Sigmoid colon (tissue), 7 donors: ENCODE measurements at places on chromosomes 11 and 22. TPM values are rescaled to one million over a fixed set of nuclear protein-coding genes. Genes with fewer than 3 reads are reported as not detected.

The HEPN1 gene
- total RNA-seq, result not detected

The BAIAP2L2 gene
- 0.71 TPM for total RNA-seq

The SLC7A4 gene
- 0.41 TPM for total RNA-seq

The NCAM1 gene
- total RNA-seq, result 124 TPM

The HORMAD2 gene
- not detected for total RNA-seq

The PARVA gene
- total RNA-seq, result 129 TPM

The SLC43A3 gene
- 28.5 TPM for total RNA-seq

- H3K4me3 ChIP-seq, result no peak overlapping the region
- H3K4me1 ChIP-seq, result peaks cover 57% of the 10 kb centered on the region
- peak overlapping the region; percentile 88 for H3K27ac ChIP-seq
- H3K36me3 ChIP-seq, result no peaks in the 10 kb centered on the region
- peak; percentile 96 for DNase-seq
- no peaks in the 10 kb centered on the region for H3K27me3 ChIP-seq
Observed at GRCh38 chr11:2888266-2888968, 2.8 kb upstream of the CDKN1C start.

- no peak overlapping the region for H3K27ac ChIP-seq
- H3K36me3 ChIP-seq, result no peaks in the 10 kb centered on the region
- no peaks in the 10 kb centered on the region for H3K27me3 ChIP-seq
- no peaks in the 10 kb centered on the region for H3K4me1 ChIP-seq
- H3K4me3 ChIP-seq, result no peak overlapping the region
Observed at GRCh38 chr11:117901601-117902000, 25.1 kb upstream of the FXYD6 start.

GRCh38 chr11:10497371-10498021 lies 42.4 kb downstream of the AMPD3 start:
- H3K27ac ChIP-seq, result no peak overlapping the region
- DNase-seq, result peak; percentile 73
- no peaks in the 10 kb centered on the region for H3K4me1 ChIP-seq
- no peaks in the 10 kb centered on the region for H3K36me3 ChIP-seq
- H3K4me3 ChIP-seq, result no peak overlapping the region
- H3K27me3 ChIP-seq, result no peaks in the 10 kb centered on the region

- no peak overlapping the region for H3K4me3 ChIP-seq
- H3K4me1 ChIP-seq, result peaks cover 20% of the 10 kb centered on the region
- H3K27ac ChIP-seq, result no peak overlapping the region
- H3K27me3 ChIP-seq, result no peaks in the 10 kb centered on the region
- no peaks in the 10 kb centered on the region for H3K36me3 ChIP-seq
Observed at GRCh38 chr11:9001736-9002135, 2.1 kb downstream of the NRIP3 start.

DNA sequence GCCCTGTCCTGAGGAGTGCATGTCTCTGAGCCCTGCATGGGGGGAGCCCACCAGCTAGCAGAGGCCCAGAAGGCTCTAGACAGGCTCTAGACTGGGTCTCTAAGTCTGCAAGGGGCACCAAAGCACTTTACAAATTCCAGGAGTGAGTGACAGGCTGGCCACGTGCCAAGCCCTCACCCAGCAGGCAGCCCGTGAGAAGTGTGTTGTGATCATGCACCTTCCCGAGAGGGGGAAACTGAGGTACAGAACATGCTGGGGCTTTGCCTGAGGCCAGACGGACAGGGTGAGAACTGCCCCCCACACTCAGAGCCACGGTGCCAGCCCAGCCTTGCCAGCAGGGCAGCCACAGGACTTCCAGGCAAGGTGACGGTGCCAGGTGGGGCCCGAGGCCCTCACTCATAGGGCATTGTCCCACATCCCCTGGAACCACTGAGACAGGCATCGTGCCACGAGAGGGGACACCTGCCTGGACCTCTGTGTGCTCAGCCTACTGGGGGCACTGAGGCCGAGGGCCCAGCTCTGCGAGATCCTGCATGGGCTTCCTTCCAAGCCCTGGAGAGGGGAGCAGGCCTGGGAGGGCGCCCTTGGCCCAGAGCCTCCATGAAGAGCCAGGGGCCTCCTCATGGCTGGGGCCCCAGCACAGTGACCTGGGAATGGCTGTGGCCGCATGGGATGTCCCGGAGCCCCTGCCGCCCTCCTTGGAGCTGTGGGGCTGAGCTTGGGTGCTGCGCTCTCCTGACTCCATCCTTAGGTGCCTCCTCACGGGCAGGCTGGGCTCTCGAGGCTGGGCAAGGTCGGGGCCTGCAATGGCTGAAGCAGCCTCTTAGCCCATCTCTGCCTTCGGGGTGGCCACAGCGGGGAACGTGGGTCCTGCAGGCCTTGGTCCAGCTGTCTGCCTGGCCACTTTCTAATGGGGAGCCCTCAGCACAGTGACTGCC lies 121.5 kb downstream of the KCNQ1OT1 start:
- no peak overlapping the region for H3K4me3 ChIP-seq
- no peaks in the 10 kb centered on the region for H3K27me3 ChIP-seq
- no peaks in the 10 kb centered on the region for H3K36me3 ChIP-seq
- H3K27ac ChIP-seq, result no peak overlapping the region

- no peak overlapping the region for H3K27ac ChIP-seq
- no peaks in the 10 kb centered on the region for H3K36me3 ChIP-seq
- peaks cover 15% of the 10 kb centered on the region for H3K4me1 ChIP-seq
- H3K4me3 ChIP-seq, result no peak overlapping the region
- H3K27me3 ChIP-seq, result no peaks in the 10 kb centered on the region
Observed at GRCh38 chr11:125379981-125380380, 116.1 kb downstream of the FEZ1 start.

DNA sequence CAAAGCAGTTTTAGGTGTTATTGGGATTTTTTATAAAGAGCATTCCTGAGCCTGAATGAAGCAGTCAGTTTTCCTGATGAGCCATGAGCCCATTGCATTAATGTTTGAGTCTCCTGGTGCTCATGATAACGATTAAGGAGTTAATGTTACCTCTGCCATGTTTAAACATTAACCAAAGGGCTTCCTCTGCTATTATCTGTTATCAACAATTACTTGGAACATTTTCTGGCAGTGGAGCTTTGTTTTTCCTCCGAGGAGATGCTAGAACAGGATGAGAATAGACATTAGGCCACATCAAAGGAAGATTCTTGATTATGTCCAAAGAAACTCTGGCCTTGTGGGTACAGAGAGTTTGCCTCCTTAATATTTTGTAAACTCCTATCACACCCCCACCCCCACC lies 49.9 kb downstream of the ZNRF3 start:
- H3K36me3 ChIP-seq, result no peaks in the 10 kb centered on the region
- H3K27me3 ChIP-seq, result no peaks in the 10 kb centered on the region
- no peak for DNase-seq

DNA sequence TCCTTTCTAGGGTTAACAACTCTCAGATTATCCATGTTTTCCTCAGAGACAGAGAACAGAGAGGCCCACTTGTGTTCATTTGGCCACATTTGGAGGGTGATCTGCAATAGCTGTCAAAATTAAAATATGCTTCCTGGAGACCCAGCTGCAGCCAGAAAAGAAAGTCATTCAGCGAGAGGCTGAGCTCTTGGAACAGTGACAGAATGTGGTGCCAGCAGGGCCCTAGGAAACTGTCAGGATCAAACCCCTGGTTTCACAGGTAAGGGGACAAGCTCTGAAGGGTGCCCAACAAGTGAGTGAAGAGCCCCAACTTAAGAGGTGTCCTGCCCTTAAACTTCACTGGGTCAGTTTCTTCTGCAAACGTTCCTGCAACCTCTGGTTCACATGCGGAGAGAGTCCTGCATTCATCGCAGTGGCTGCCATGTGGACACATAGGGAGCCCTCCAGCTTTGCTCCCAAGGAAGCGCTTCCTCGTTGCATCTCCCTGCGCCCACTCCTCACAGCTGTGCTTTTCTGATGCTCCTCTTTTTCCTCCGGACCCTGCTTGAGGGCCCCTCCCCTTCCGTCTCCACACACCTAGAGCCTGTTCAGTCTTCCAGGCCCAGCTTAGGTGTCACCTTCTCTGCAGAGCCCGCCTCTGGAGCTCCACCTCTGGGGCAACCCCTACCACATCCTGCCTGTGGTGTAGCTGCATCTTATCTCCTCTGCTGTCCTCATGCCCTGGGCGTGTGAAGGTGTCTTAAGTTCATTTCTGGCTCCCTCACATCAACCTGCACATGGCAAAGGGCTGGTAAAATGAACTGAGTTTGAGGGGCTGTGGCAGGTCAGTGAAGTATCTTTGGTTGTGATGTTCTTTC lies 3.9 kb downstream of the UCP3 start:
- H3K4me3 ChIP-seq, result no peak overlapping the region
- no peaks in the 10 kb centered on the region for H3K4me1 ChIP-seq
- DNase-seq, result peak; percentile 52
- H3K27me3 ChIP-seq, result no peaks in the 10 kb centered on the region
- H3K36me3 ChIP-seq, result peaks cover 17% of the 10 kb centered on the region

DNA sequence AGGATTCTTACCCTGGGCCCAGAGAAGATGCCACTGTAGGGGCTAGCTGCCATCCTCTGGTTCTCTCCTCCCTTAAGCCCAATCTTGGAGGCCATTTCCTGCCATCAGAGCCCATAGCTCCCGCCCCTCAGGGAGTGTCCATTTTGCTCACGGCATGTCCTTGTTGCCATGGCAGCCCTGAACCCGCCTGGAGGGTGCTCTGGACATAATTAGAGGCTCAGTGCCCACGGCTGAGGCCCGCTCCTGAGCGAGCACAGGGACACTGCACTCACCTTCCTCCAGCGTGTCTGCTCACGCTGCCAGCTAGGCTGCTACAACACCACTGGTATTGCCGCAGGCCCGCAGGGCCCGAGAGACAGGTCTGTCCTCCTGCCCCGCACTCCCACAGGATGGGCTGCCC lies 11.1 kb upstream of the SUSD2 start:
- no peaks in the 10 kb centered on the region for H3K27me3 ChIP-seq
- DNase-seq, result no peak
- peaks cover 87% of the 10 kb centered on the region for H3K36me3 ChIP-seq
- peak overlapping the region; percentile 35 for H3K27ac ChIP-seq

GRCh38 chr11:35605706-35606105 lies 12.6 kb upstream of the FJX1 start:
- H3K27ac ChIP-seq, result peak overlapping the region; percentile 32
- no peak for DNase-seq
- H3K4me3 ChIP-seq, result no peak overlapping the region
- H3K4me1 ChIP-seq, result peaks cover 4% of the 10 kb centered on the region

GRCh38 chr11:61377461-61378160 lies 14.8 kb upstream of the TMEM216 start:
- H3K27me3 ChIP-seq, result no peaks in the 10 kb centered on the region
- no peak for DNase-seq
- no peaks in the 10 kb centered on the region for H3K36me3 ChIP-seq
- no peak overlapping the region for H3K4me3 ChIP-seq

DNA sequence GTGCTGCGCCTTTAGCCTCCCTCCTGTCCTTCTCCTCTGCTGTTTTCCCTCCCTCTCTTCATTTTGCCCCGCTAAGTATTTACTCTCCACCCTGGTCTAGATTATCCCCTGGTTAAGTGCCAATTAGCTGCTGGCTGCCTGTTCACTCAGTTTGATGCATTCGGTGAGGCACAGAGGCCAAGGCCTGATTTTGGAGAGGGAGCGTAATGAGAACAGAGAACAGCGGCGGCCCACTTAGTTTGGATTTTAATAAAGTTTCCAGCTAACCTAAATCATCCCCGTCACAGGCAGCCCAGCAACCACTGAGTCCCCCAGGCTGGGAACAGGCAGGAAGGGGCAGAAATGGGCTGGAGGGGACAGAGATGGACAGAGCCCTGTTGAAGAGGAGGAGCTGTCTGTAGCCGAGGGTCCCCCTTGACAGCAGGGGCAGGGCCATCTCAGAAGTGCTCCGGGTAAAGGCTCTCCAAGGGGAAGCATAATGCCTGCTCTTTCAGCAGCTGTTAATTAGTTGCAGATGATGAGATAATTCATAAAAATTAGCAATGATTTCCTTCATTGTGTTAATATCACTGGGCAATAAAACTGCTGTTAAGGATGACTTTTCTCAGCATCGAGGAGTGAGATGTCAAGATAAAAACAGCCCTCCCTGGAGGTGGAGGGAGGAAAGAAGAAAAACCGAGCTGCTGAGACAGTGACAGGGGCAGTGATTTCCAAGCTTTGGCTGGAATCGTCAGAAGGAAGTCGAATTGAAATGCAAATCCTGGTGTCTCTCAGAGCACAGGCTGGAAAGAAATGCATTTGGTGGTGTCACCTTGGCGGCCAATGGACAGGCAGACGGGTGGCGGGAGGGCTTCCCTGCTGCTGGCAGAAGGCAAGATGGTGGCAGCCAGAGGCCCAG lies 170.1 kb downstream of the GRIK4 start:
- H3K27me3 ChIP-seq, result no peaks in the 10 kb centered on the region
- no peak overlapping the region for H3K4me3 ChIP-seq
- H3K27ac ChIP-seq, result no peak overlapping the region
- no peaks in the 10 kb centered on the region for H3K36me3 ChIP-seq
- no peaks in the 10 kb centered on the region for H3K4me1 ChIP-seq
- no peak for DNase-seq

GRCh38 chr22:24077416-24077815 lies 66.3 kb downstream of the CABIN1 start:
- H3K36me3 ChIP-seq, result no peaks in the 10 kb centered on the region
- peak overlapping the region; percentile 21 for H3K27ac ChIP-seq
- H3K4me3 ChIP-seq, result no peak overlapping the region
- no peaks in the 10 kb centered on the region for H3K4me1 ChIP-seq

DNA sequence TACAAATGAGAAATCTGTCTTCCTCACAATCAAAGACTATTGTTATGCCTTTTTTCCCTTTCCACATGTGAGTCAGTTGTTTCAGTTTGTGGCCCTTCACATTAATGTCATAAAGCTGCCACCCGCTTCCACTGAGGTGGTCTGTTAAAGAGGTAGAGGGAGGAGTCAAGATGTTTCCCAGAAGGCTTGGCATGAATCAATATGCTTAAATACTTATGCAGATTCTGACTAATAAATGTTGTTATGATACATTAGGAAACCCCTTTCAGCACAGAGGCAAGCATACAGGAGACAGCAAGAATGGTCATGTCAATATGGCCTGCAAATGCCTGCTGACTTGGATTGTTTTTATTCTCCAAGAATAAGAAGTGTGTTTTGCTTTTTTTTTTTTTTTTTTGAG lies 6.5 kb downstream of the RTN3 start:
- H3K4me1 ChIP-seq, result peaks cover 21% of the 10 kb centered on the region
- no peak overlapping the region for H3K27ac ChIP-seq
- no peak overlapping the region for H3K4me3 ChIP-seq

DNA sequence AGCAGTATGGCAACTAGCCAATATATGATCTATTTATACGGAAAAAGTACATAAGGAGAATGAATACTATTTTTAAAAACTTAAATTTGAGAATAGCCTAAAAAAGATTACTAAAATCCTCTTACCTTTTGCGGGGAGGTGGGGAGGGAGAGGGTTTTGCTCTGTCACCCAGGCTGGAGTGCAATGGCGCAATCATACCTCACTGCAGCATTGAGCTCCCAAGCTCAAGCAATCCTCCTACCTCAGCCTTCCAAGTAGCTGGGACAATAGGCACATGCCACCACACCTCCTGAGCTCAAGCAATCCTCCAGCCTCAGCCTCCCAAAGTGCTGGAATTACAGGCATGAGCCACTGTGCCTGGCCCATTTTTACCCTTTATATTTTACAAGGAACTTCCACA lies 82.0 kb downstream of the TTC28 start:
- no peaks in the 10 kb centered on the region for H3K27me3 ChIP-seq
- no peaks in the 10 kb centered on the region for H3K4me1 ChIP-seq
- no peak overlapping the region for H3K4me3 ChIP-seq
- H3K36me3 ChIP-seq, result no peaks in the 10 kb centered on the region
- DNase-seq, result no peak
- no peak overlapping the region for H3K27ac ChIP-seq
